ENCODE measurements at places on chromosomes 4 and X.

- no peak for DNase-seq
These were observed 510.3 kb downstream of the TECRL start for GRCh38 chr4:63898961-63899360.

- DNase-seq, result no peak
These were observed at the start of gene SUPT20HL1 for GRCh38 chrX:24360272-24360671. SUPT20HL1 (plus strand) TSS chrX:24360639; CDS start chrX:24362761, 2,122 bp downstream.

DNA sequence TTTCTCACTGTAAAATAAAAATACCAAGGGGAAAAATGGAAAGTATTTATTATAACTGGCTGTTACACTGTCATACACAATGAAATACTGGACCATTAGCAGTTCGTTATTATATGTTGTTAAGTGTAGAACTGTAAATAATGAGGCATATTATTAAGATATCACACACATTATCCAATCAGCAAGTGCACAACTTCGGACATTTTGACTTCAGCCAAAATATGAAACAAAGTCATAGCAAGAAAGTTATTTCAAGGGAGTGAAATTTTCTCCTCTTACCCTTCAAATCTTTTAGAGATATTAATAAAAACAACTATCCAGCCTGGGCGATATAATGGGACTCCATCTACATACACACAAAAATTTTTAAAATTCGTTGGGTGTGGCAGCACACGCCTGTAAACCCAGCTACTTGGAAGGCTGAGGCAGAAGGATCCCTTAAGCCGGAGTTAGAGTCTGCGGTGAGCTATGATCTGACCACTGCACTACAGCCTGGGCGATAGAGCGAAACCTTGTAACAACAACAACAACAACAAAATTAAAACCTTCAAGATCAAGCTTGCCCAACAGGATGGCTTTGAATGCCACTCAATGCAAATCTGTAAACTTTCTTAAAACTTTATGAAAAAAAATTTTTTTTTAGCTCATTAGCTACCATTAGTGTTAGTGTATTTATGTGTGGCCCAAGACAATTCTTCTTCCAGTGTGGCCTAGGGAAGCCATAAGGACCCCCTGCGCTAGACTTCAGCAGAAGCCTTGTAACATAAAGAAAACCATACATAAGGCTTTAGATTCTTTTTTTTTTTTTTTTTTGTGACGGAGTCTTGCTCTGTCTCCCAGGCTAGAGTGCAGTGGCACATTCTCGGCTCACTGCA lies 1.3 kb upstream of the CISD2 start:
- no peak for DNase-seq

- DNase-seq, result no peak
These were observed 6.0 kb downstream of the SLC2A9 start for GRCh38 chr4:10015140-10015753.

- DNase-seq, result no peak
These were observed 472.8 kb upstream of the BOD1L1 start for GRCh38 chr4:14100349-14100748.

DNA sequence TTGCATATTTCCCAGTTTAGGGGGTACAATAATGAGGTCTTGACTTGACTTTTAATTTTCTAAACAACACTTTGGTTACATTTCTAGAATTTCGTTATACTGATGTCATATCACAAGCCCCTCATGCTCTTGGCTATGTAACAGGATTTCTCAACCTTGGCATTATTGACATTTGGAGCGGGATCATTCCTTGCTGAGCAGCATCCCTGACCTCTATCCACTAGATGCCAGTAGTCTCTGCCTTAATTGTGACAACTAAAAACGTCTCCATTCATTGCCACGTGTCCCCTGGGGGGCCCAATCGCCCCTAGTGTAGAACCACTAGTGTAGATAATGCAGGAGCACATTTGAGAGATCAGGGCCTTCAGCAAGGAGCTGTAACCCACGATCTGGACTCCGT lies 234.2 kb upstream of the MID1 start:
- no peak for DNase-seq

DNA sequence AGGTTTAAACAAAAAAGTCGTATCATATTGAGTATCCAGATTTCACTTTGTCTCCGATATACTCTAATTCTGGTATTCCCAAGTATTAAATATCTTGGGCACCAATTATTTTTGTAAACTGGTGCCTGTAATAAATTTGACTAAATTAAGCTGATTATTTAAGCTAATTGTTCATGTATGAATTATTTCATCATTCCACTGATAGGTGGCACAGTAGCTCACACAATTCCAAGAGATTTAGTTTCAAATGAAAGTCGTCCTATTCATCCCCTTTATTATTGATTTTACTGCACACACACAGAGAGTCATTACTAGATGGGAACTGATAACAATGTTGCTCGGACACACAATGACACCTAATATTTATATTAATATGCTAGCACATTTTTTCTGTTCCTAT lies 432.4 kb downstream of the DMD start:
- DNase-seq, result no peak

DNA sequence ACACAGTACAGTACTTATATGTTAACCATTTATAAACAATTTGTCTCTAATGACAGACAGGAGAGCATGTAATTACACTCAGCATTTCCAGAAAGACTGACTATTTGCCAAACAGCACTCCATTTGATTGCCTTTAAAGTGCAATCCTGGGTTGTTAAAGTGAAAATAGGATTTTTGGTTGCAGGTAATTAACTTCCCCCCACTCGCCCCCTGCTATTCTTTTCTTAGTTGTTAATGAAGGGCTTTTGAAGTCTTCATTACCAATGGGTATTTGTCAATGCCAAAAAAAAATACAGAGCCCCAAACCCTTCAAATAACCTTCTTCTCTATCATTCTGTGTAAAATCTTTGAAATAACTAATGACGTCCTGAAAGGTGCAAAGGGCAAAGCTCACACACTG lies 825.6 kb downstream of the STPG2 start:
- no peak for DNase-seq

DNA sequence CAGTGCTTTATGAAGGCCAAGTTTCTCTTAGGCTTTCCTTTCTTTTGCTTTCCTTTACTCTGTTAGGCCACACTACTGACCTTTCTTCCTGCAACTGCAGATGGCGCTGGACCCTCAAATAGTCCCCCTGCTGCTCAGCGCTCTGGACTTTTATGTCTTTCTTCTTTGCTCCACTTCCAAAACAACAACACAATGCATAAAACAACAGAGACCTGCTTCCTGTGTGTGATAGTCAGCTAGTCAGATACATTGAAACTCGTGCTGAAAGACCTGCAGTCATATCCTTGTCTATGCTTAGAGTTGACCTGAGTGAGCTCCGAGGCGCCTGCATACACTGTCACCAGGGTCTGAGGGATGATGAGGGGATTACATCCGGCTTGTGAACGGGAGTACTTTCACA lies 108.9 kb upstream of the TEX13D start:
- DNase-seq, result no peak
